Smooth muscle cell of the brain vasculature (primary cell): ENCODE measurements at places on chromosomes 7 and 10.

- DNase-seq: no peak
Measured at GRCh38 chr10:99551158-99551557, 18.4 kb downstream of the NKX2-3 start.

DNA sequence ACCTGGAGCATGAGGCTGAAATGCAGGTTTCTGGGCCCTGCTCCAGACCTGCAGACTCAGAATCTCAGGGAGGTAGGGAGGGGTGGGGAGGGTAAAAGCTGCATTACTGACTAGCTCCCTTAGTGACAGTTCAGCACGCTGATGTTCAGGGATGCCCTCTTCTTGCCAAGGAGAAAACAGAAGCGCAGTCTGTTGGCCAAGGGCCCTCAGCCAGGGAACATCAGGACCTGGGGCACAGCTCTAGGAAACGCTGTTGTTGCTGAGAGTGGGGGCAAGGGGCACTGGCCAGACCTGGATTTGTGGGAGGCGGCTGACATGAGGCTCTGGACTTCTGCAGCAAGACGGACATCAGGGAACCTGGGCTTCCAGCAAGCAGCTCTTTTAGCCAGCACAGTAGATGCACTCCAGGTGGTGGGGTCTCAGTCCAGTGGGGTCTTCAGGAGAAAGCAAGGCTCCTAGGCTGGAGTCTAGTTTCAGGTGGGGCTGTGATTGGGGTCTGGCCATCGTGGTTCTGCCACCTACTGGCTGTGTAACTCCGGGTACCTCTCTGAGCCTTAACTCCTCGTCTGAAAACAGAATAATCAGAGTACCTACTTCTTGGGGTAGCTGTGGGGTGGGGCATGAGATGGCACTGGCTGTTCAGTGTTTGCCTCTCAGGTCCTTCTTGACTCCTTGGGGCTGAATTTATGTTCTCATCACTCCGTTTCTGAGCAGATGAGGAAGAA lies 72.9 kb upstream of the PRLHR start:
- DNase-seq: no peak

- no peak for DNase-seq
Measured at GRCh38 chr7:122306320-122307227, 2.0 kb upstream of the FEZF1 start.

- DNase-seq: no peak
Measured at GRCh38 chr7:107037717-107038603, 6.5 kb upstream of the PRKAR2B start.

- no peak for DNase-seq
Measured at GRCh38 chr7:47836503-47837202, 111.6 kb downstream of the PKD1L1 start.
